Omental fat pad (tissue), 4 donors: ENCODE measurements at places on chromosomes 7 and 10.

DNA sequence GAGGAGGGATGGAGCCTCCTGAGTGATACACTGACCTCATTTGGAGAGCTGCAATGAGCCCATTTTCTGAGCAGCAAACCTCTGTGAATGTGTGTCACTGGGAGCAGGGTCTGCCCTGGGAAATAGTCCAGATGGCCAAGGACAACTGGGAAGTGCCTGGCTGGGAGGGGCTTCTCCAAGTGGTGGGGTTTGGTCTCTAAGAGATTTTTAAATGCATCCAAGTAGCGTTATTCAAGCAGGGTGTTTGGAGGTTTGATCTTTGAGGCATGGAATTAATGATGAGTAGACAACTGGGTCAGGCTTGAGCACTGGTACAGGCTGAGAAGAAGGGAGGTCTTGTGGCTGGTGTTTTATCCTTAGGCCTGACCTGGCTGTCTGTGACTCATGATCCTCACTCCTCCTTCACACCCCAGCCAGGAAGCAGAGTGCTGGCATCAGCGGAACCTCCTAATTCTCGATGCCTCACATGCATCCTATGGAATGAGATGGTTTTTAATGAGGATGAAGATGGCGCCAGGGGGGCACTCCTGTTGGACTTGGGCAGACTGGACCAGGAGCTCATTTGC lies 3.3 kb downstream of the GOLGA7B start:
- DNase-seq: no peak

DNA sequence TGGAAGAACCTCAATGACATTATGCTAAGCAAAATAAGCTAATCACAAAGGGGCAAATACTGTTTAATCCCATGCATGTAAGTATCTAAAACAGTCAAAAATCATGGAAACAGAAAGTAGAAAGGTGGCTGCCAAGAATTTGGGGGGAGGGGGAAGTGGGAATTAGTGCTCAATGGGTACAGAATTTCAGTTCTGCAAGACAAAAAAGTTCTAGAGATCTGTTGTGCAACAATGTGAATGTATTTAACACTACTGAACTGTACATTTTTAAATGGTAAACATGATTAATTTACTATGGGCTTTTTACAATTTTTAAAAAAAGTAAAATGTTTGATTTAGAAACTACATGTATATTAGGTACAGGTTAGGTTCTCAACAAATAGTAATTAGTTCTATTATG lies 11.9 kb downstream of the EZH2 start:
- no peak for DNase-seq

DNA sequence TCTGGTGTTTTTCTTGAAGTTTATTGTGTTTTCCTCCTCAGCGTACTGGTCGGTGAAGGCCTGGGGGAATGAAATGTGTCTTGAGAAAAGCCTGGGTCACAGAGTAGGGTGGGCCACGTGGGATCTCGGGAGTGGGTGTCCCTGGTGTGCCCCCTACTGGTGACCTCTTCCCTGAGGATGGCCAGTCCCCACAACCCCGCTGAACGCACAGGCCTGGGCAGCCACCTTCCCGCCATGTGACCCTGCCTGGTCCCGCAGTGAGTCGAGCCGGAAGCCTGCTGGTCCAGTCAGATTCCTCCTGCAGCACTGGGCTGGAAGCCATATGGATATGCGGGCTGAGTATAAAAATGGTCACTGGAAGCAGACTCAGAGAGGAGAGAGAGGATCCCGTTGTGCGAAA lies 52.9 kb upstream of the GNA12 start:
- no peak for DNase-seq

- DNase-seq: no peak
Measured at GRCh38 chr7:110909117-110909516, 181.8 kb upstream of the LRRN3 start.

DNA sequence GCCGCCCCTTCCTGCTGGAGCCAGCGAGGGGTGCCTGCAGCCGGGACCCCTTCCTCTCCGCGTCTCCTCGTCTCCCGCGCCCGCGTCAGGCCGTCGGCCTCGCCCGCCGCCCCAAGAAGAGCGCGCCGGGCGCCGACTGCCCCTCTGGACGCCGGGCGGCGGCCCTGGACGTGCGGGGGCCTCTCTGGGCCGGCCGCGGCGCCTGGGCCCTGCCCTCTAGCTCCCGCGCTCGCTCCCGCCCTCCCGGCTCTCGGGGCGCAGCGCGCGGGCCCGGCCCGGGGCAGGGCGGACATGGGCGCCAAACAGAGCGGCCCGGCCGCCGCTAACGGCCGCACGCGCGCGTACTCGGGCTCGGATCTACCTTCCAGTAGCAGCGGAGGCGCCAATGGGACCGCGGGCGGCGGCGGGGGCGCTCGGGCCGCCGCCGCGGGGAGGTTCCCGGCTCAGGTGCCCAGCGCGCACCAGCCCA lies 704 bp downstream of the ZNRF2 start:
- DNase-seq: no peak

- no peak for DNase-seq
Measured at GRCh38 chr7:41447450-41448042, 255.3 kb downstream of the INHBA start.

GRCh38 chr7:82141427-82141826 lies 302.1 kb downstream of the CACNA2D1 start:
- DNase-seq: no peak

DNA sequence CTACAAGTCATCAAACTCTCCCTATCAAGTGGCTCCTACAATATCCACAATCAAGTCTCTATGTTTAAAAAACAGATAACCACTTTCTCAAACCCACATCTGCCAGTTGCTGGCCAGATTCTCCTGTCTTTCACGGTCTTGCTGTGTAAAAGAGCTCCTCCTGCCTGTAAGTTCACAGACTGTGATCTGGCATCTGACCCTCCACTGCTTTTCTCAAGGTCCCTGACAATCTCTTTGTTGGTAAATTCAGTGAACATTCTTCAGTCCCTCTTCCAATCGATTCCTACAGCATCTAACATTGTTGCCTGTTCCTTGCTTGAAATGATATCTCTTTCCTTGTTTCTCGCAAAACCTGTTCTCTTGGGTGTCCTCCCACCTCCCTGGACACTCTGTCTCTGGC lies 18.5 kb upstream of the LMOD2 start:
- DNase-seq: no peak

DNA sequence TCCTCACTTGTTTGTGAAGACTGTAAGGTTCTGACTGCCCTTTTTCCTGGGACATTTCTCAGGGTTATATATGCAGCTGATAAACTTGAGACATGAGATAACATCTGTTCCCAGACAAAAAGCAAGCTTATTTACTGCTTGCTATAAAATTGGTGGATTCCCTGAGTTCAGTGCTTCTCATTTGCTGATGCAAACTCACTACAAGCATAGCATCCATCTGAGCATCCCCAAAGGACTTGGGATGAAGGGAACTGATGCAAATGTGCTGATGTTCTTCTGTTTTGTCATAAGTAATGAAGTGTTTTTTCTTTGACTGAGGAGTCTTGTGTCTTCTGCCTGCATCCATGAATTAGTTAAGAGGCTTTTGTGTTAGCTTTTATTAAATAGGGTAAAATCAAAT lies 183.2 kb downstream of the ADK start:
- no peak for DNase-seq

- no peak for DNase-seq
Measured at GRCh38 chr7:151506901-151507382, 12.8 kb downstream of the RHEB start.
